AG20443 (cell line): ENCODE measurements at places on chromosomes 1 and 21.

DNA sequence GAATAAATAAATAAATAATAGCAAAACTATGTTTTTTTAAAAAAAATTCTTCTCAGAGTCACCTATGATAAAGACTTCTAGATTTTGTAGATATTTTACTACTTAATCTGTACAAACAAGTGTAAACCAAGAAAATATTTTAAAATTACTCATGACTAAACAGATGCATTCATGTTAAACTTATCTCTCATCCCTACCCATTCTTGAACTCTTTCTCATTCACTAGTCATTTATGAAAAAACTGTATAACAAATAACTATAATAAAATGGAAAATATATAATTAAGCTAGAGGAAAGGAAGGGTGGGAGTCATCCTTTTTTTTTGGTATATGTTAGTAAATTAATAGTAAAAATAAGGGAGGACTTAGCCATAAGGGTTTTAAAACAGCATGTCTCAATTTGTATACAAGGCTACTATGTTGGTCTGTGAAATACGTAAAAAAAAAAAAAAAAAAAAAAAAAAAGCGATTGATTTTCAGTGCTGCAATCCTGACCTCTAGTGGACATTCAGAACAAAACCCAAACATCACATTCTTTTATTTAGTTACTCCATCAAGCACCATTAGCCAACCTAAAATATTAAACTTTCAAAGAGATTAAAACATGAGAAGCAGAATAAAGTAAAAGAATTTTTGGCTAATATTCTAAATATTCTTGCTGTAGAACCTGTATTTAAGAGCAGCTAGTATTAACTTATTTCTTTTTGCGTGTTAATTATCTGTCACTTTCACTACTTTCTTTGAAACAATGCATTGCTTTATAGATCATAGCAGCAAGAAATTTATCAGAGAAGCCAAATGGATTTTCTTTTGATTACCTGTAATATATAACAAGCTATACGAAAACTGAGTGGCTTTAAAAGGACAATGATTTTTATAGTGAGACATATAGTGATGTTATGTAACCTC is 255.8 kb upstream of the CACYBP start:
- peak; percentile 48 for DNase-seq

DNA sequence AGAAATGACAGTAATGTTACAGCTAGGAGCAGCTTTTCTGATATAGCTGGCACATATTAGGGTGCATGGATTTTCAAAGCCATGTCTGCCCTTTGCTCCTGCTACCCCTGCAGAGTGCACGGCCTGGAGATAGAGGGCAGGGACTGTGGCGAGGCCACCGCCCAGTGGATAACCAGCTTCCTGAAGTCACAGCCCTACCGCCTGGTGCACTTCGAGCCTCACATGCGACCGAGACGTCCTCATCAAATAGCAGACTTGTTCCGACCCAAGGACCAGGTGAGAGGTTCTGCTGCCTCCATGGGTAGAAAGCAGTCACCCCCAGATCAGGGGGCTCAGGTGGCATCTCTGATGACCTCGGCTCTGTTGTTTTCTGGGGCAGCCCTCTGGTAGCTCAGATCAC is 9.8 kb downstream of the MTARC1 start:
- no peak for DNase-seq

DNA sequence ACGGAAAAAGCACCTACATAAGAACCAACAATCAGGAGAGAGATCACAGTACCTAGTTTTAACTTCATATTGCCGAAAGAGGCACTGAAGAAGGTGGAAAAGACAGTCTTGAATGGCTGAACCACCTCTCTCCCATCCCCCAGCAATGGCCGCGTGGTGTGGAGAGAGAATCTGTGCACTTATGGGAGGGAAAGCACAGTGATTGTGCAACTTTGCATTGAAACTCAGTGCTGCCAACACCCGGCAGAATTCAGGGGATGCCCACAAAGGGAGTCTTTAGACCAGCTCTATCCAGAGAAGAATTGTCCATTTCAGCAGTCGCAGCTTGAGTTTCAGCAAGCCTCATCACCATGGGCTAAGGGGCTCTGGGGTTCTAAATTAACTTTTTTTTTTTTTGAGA is 186.3 kb upstream of the USP25 start:
- DNase-seq = peak; percentile 5

- no peak for DNase-seq
Observed at GRCh38 chr1:158186180-158186579, 5.5 kb downstream of the CD1D start.

DNA sequence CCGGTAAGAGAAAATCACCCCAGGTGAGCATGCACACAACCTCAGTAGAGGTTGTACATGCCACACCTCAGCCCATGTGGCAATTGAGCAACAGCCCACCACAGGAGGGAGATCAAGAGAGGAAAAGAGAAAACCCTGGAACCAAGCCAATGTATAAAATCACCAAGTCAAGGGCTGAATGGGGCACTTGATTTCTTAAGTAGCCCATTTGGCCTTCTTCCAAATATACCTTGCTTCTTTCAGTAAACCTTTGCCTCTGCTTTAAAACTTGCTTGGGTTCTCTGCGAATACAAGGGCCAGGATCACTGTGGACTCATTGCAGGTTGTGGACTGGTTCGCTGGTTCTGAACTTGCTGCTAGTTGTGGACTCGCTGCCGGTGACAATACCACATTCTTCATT is 1814.0 kb downstream of the PLA2G4A start:
- DNase-seq = no peak

GRCh38 chr1:248825573-248825908 is 174 bp downstream of the SH3BP5L start:
- DNase-seq = no peak

- no peak for DNase-seq
Observed at GRCh38 chr1:151436985-151437384, 22.3 kb downstream of the POGZ start.

GRCh38 chr1:157844089-157844830 is 2.7 kb upstream of the CD5L start:
- no peak for DNase-seq

- no peak for DNase-seq
Observed at GRCh38 chr1:156608981-156609380, 7.7 kb upstream of the GPATCH4 start.

- DNase-seq = peak; percentile 70
Observed at GRCh38 chr1:154765970-154766369, 104.1 kb downstream of the KCNN3 start.

DNA sequence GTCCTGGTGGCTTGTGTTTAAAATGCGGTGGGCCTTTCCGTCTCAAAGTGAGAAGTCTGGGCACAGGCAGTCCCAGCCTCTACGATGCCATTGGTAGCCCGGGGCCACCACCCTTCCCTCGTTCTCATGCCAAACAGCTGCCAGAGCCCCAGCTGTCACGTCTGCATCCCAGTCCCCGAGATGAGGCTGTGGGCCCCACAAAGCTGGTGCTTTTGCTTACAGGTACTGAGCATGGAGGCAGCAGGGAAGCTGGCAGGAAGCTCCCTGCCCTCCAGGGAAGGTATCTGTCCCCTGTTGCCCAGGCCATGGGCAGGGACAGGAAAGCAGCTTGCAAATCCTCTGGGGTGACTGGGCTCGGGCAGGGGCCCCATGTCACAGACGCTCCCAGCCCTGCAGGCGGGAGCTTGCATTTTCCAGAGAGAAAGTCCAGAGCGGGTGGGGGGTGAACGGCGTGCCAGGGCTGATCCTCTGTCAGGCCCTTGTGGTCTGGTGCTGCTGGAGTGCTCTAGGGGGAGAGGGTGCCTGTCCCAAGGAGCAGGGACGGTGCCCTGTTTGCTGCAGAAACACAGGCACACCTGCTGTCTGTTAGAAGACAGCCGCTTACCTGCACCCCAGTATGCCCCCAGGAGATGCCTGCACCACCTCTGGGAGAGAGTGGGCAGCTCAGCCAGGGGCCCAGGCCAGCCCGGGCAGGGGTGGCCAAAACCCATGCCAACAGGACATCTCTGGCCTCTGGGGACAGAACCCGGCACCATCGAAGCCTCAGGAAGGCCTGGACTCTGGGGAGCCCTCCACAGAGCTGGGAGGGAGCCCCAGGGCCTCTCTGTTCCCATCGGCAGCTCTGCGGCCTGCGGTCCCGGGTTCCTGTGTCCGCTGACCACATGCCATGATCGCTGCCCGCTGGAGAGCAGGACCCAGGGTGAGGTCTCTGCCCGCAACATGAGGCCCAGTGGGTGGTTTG is 45.9 kb downstream of the SLX9 start:
- DNase-seq = no peak

DNA sequence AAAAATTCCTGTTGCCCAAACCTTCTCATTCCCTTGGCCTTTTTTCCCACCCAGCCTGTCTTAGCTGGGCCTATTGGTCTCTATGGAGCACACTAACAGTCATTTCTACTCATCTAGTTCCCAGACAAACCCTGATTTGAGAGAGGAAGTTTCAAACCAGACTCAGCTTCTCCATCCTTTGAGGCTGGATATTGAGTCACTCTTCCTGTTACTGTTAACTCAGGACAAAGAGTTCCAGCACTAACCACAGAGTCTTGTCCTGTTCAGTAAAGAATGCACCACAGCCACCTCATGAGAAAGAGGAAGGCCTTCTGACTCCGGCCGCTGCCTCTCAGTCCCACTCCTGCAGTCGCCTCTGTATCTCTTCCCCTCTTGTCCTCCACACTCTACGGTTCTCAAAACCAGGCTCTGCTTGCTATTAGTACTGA is 137.8 kb downstream of the PTPRC start:
- peak; percentile 81 for DNase-seq

DNA sequence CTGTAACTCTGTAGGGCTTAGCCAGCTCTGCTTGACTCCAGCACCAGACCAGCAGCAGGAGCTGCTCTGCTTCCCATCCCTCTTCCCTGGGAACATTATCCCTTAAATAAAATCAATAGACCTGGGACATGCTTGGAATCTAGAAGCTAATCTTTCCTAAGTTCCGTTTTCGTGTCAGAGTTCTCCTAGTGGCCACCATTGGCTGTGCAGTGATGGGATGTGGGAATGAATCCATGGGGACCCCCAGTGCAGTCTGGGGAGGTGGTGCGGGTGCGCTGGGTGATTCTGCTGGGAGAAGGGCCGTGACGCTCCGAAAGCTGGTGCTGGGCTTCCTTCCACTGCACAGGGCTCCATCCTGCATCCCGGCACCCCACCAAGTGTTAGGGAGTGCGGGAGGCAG is 202.7 kb downstream of the CAMTA1 start:
- no peak for DNase-seq

GRCh38 chr1:17764591-17764990 is 9.5 kb downstream of the ACTL8 start:
- no peak for DNase-seq

DNA sequence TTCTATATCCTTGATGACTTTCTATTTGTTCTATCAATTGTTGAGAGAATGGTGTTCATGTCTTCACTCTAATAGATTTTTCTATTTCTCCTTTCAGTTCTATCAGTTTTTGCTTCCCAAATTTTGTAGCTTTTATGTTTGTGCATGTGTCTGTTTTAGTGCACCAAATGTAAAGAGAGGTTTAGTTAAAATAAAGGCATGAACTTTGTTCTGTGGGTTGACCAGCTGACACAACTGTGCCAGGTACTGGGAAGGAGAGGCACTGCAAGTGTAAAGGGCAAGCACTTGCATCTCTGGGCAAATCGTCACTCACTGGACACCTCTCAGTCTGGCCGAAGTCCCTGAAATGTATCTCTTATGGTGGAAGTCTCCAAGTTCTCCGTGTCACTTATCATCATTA is 38.6 kb upstream of the ABCD3 start:
- DNase-seq = no peak

- DNase-seq = no peak
Observed at GRCh38 chr1:4647391-4647790, 7.0 kb upstream of the AJAP1 start.

DNA sequence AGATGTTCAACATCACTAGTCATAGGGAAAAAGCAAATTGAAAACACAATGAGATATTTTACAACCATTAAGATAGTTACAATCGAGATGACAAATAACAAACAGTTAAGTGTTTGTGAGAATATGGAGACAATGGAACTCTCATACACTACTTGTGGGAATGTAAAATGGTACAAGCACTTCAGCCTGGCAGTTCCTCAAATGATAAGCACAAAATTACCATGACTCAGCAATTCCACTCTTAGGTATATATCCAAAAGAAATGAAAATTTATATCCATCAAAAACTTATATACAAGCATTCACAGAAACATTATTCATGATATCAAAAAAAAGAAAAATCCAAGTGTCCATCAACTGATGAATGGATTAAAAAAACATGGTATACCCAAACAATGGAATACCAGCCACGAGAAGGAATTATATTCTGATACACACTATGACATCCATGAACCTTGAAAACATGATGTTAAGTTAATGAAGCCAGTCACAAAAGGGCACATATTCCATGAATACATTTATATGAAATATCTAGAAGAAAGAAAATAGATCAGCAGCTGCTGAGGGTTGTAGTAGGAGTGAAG is 76.4 kb downstream of the EVI5 start:
- DNase-seq = no peak

- DNase-seq = peak; percentile 57
Observed at GRCh38 chr1:25805863-25806225, 5.9 kb downstream of the SELENON start.

- DNase-seq = peak; percentile 30
Observed at GRCh38 chr1:95223110-95223509, 10.9 kb upstream of the RWDD3 start.

- no peak for DNase-seq
Observed at GRCh38 chr1:9649769-9650168, 1.8 kb upstream of the PIK3CD start.

DNA sequence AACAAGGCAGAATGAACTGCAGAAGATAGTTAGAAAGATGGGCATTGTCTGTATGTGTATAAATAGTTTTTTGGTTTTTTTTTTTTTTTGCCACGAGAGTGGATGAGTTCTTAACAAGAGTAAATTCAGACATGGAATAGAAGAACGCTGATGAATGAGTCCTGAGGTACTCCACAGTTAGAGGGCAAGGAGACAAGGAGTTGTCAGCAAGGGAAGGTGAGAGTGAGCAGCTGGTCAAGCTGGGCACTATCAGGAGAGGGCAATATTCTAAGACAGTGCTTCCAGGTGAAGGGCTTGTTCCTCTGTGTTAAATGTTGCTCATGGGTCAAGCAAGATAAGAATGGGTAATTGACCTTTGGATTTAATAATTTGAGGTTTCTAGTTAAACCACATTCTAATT is 138.6 kb upstream of the FAM78B start:
- DNase-seq = no peak

DNA sequence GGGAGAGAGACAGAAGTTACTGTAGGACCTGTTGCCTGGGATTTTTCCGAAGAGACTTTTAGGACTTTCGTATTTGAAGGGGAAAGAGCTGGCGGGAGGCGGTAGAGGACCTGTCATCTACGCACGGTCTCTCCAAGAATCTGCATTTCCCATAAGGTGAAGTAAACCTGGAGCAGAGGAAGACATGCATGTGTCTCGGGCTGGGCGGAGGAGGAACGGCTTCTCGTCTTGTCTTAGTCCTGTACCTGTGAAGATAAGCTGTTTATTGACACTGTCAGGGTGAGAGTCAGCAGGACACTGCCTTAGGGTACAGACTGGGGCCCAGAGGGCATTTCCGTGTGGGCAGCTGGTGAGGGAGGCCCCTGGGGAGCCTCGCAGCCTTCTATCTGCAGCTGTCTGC is 123.4 kb upstream of the COL6A1 start:
- DNase-seq = no peak

DNA sequence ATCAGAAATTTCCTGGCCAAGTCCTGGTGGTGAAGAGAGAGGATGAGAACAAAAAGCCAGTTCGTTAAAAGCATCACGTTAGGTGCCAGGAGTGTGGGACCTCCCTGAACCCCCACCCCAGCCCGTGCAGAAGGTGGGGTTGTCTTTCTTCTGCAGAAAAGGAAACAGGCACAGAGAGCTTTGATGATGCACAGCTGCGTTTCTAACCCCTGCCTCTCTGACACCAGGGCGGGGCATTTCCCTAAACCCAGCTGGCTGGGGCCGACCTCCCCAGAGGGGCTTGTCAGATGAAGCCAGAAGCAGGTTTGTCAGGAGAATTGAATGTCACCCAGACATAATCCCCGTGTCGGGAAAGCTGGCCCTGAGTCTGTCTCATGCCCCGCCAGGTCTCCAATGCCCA is 189.3 kb upstream of the EDN2 start:
- DNase-seq = no peak
